Activated naive CD4-positive, alpha-beta T cell (primary cell): ENCODE measurements at places on chromosomes 6 and 20.

GRCh38 chr6:127554435-127555006 lies 22.5 kb upstream of the C6orf58 start:
- no peak for DNase-seq

DNA sequence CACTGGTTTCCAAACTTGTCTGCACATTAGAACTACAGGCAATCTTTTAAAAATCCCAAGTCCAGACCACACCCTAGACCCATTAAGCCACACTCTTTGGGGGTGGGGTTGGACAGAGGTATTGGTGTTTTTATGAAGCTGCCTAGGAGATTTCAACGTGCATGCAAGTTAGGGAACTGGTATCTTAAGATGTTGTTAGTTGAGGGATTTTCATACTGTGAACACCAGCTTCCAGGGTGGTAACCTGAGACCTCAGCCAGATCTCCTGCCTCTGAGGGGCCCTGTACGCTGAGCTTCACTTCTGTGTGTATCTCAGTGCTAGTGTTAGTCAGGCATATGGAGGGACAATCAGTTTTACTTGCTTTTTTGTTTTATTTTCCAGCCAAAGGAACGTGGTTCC lies 138.0 kb downstream of the UTRN start:
- no peak for DNase-seq

- no peak for DNase-seq
These were observed 58.2 kb downstream of the TRIM27 start for GRCh38 chr6:28865401-28866204.

GRCh38 chr6:36419310-36419709 lies 23.3 kb downstream of the PXT1 start:
- no peak for DNase-seq

DNA sequence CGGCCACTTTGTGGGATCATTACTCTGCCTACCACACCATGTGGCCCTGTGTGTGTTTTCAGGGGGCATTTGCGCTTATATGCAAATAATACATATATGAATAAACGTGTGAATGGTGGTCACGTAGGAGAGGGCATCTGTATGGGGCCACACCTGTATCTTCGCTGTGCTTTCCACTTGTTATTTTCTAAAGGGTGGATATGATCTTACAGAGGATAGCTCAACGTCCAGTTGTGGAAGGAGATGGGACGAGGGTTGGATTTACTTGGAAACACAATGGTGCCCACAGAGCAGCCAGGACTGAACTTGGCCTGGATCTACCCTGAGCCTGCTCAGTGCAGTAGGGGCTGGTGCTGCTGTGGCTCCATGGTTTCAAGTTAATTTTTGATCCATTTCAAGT lies 93.3 kb downstream of the YTHDF1 start:
- DNase-seq, result no peak

DNA sequence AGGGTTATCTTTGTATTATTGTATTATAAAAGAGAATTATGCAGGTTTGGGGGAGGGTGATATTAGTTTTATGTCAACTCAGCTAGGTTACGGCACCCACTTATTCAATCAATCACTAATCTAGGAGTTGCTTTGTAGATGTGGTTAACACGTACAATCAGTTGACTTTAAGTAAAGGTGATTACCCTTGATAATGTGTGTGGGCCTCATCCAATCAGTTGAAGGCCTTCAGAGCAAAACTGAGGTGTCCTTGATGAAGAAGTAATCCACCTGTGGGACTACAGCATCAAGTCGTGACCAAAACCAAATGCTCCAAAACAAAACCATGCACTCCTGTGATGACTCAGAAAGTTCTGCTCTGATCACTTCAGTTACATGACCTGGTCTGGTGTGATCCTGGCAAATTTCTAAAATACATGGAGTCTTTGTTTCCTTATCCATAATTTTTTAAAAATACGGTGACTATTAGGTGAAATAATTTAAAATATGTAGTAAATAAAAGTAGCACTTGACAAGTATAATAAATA lies 114.1 kb downstream of the IYD start:
- DNase-seq, result no peak

DNA sequence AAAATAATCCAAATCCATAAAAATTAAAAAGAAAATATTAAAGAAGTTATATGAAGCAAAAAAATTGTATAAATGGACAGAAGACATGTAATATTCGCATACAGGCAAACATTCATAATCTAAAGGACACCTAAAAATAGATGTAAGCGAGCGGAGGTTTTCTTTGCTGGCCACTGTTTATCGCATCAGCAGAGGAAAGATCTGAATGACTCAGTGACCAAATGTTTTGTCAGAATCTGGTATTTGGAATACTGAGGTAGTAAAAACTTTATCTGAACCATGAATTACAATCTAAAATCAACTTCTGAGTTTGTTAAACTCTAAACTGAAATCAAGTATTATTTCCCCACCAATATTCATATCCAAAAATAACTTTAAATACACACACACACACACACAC lies 7.8 kb downstream of the TSPYL4 start:
- no peak for DNase-seq

- no peak for DNase-seq
These were observed 63.5 kb upstream of the TMEM30A start for GRCh38 chr6:75347898-75348610.

DNA sequence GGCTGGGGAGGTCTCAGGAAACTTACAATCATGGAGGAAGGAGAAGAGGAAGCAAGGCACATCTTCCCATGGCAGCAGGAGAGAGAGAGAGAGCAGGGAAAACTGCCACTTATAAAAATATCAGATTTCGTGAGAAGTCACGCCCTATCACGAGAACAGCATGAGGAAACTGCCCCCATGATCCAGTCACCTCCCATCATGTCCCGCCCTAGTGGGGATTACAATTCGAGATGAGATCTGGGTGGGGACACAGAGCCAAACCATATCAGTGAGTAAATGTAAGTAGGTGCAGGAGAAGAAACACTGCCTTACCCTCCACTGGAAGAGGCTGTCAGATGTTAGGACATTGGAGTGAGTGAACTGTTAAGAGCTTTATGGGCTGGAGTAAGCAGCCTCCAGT lies 270.4 kb downstream of the TFAP2C start:
- no peak for DNase-seq

DNA sequence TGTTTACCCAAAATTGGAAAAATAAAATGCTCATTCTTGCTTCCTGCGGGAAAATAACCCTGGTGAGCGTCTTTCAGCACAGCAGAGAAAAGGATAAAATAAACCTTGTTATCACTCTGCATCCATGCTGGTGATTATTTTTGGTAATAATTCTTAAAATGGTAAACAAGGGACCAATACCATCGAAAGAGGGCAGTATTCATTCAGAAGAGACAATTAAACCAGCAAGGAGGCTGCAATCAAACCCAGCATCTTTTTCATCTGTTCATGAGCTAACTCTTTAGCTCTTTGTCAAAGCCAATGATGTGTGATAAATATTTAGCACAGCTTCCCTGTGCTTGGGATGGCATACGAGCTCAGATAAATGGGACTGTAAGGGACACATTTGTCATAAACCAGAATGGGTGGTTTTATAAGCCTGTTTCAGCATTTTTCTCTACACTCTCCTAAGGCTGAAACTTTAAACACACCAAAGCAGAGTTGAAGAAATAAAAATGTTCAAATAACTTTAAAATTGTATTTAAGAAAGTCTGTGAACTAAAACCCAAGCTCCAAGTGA lies 34.4 kb downstream of the CDH26 start:
- no peak for DNase-seq

DNA sequence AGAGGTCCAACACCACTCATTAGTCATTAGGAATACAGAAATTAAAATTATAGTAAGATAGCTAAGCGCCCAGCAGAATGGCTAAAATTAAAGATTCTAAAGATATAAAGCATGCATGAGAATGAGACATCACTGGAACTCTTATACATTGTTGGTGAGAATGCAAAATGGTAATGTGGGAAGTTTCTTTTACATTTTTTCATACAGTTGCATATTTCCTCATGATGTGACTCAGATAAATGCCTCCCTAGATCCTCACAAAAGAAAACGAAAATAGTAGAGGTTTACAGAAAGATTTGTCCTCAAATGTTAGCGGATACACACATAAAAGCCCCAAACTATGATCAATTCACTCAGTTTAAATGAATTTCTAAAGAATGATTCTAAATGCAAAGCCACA lies 633.7 kb upstream of the GJE1 start:
- no peak for DNase-seq

DNA sequence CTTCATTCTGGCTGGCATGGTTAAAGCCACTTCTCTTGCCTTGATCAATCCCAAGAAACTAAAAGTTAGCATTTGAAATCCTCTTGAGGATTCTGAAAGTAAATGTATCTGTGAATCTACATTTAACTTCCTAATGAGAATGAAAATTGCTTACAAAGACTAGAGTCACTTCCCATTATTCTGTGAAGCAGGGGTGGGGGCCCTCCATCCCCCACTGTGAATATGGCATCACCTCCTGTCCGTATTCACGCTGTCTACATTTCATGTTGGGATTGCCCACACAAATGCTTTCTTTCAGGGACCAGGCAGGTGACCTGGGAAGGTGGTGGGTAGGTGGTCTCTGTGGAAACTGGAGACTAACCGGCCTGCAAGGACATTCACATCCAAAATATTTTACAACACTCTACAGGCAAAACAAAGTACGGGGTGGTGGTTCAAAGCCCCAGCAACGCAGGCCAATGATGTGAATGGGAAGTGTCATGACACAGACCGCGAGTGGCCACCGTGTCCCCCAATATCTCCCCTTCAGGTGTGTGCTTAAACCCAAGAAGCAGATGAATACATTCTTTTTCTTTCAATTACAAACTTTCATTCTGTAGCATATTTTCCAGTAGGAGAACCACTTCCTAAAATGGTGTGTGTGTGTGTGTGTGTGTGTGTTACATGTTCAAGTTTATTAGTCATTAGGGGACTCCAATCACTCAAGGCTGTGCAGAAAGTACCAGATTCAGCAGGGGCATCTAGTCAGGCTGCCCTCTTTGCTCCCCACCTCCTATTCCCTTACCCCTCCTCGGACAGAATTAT lies 132.2 kb downstream of the PRND start:
- no peak for DNase-seq

GRCh38 chr6:145257704-145258103 lies 477.6 kb downstream of the EPM2A start:
- no peak for DNase-seq

DNA sequence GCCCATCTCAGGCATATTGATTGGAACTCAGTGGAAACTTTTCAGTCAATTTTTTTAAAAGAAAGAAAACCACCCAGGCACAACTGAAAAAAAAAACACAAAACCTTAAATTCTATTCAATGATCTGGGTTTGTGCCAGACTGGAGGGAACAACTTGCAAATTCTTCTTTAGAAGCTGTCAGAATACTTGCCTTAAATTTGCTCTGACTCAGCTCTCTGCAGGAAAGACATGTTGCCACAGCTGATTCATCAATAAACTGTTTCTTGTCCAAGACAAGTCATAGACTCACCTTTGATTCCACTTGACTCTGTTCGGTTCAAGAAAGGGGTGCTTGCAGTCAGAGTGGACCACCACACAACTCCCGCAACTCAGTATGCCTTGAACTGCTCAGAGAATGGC lies 117.8 kb upstream of the F13A1 start:
- no peak for DNase-seq

- no peak for DNase-seq
These were observed 18.0 kb downstream of the ZNF217 start for GRCh38 chr20:53575481-53576194.

DNA sequence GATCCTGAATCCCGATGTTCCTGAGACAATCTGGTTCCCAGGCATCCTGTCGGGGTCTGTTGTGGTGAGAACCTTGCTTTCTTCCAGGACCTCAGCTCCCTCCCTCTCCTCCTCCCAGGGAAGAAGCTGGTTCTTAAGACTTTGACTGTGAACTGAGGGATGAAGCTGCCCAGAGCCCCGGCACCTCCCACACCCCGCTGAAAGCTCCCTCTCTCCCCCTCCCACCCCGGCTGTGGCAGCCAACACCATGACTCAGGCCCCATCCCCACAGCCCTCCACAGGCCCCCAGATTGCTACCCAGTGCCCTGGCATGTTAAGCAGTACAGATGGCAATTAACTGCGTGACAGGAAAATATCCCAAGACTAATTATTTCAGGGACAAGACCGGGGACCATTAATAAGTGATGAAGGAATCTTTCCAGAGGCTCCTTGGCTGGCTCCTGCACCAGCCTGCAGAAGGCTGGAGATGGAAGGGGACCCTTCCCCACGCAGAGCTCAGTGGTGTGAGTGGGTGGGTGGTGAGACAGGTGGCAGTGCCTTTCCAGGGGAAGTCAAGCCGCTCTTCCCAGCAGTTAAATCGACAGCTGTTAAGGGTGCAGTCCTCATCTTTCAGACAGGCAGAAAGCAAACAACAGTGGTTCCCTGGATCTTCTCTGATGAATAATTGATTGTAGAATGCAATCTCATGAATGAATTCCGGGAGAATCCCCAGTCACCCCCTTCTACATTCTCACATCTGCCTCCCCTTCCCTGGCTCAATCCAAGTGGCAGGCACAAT lies 237.9 kb downstream of the LRFN2 start:
- DNase-seq, result no peak

- peak; percentile 8 for DNase-seq
These were observed 44.8 kb upstream of the SLC2A12 start for GRCh38 chr6:134097114-134097707.

DNA sequence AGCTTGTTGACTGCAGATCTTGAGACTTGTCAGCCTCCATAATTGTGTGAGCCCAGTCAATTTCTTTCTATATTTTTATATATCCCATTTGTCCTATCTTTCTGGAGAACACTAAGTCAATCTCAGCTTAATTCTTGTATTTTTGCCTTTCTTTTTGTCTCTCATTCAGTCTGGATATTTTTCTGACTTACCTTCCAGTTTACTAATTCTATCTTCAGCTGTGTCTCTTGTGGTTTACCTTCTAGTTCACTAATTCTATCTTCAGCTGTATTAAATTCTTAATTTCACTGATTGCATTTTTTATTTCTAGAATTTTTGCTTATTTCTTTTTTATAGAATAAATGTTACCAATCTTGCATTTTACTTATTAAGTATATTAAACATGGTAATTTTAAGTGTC lies 17.8 kb upstream of the RFX6 start:
- DNase-seq, result no peak

DNA sequence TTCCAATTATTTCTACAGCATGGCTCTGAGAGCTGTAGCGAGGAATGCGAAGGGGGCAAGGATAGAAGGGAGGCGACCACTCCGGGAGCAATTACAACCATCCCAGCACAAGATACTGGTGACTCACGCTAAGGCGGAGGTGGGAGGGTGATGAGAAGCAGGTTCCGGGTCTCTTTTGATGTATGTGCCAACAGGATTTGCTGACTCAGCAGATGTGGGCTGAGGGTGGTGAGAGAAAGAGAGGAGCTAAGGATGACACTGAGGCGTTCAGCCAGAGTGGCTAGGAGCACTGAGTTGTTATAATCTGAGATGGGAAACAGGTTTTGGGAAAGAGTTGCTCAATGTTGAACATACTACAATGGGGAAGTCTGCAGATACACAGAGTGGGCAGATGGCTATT lies 9.3 kb upstream of the TXNDC5 start:
- no peak for DNase-seq

GRCh38 chr6:130010387-130010786 lies 8.0 kb upstream of the L3MBTL3 start:
- DNase-seq, result no peak

DNA sequence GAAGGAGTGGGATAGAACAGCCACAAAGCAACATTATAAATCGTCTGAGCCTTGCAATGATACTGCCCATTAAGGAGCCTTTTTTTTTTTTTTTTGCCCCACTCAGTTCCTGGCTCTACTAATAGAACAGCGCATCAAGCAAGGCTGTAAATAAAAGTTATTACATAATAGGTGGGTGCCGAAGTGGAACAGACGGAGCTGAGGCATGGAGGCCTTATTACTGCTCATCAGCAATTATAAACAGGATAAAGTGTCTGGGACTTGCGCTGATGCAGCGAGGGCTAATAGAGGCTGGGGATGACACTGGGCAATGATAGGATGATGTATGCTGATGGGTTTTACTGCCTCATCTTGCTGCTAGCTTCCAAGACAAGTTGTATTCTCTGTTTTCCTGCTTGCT lies 272.1 kb downstream of the ZFAND3 start:
- DNase-seq, result no peak
